ENCODE measurements at places on chromosomes 3 and 15.

DNA sequence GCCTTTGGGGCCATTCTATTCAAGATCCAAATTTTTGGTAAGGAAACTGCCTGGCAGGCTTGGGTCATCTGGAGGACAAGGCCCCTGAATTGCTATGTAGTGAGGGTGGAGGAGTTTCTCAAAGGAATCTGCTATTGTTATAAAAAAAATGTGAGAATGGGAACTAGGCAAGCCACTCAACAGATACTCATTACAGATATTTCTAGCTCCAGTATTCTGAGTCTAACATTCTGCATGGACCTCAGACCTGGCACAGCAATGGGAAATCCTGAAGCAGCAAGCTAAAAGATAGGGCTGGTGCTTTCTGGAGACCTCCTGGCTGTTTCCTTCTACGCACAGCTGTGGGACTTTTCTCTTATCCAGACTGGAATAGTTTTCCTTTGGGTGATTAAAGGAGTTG lies 430.7 kb upstream of the RBMS3 start:
- no peak for DNase-seq

DNA sequence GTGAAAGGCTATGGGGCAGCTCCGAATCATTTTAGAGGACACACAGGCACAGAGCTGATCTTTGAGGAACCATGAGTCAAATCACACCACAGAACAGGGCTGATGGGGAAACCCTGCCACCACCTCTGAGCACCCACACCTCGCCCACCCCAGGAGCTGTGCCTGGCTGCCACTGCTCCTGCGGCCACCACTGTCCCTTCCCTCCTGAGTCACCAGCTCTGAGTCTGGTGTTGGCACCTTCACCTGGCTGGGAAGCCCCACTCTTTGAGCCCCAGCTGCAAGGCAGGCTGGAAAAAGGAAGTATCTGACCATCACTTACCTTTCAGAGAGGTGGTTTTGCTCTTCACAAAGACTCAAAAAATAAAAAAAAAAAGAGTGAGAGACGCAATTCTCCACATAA lies 63.6 kb upstream of the MEF2A start:
- no peak for DNase-seq

DNA sequence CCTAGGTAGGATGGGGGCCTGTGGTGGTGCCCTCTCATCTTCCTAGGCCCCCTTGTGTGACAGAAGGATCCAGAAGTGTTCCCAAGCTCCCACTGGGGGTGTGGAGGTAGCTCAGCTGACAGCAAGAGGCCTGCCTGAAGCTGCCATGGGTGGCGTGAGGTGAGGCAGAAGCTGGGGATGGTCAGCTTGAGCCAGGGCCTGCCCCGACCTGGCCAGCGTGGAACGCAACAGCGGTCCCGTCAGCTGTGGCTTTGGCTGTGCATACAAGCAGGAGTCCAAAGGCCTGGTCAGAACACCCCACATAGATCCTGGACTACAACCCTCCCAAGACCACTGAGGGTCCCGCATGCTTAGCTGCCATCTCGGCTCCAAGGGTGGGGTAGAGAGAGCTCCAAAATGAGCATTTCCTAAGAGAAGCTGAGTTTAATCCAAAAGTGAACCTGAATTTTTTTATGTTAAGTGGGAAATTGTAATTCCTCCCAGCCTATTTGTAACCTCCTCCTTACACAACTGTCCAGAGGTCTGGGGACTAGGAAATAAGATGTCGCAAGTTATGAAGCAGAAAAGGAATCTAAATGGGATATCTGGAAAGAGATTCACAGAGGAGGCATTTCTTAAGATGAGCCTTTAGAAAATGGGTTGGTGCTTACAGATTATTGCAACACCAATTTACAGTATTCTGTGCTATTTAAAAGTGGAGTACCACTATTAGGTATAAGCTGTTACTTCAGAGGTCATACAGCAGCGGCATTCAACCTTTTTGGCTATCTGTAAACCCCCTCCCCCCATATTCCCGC lies 9.9 kb upstream of the PLA2G4D start:
- no peak for DNase-seq

GRCh38 chr3:22297436-22297835 lies 546.4 kb upstream of the ZNF385D start:
- DNase-seq, result no peak

DNA sequence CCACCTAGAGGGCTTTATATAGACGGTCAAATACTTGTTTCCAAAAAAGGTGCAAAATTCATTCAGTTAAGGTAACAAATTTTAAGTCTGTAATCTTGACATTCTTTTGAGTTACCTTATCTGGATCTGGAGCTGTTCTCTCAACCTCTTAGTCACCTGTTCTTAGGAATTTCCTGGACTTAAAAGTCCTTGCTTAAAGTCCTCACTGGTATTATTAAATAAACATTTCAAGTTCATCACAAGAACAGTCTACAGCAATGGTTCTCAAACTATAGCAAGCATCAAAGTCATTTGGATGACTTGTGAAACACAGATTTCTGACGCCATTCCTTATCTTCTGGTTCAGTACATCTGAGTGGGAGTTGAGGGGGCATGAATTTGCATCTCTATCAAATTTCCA lies 122.9 kb upstream of the GOLIM4 start:
- no peak for DNase-seq

- DNase-seq, result no peak
Observed at GRCh38 chr3:139332092-139332491, 11.7 kb upstream of the MRPS22 start.

- DNase-seq, result no peak
Observed at GRCh38 chr3:126270145-126270811, 86.9 kb downstream of the KLF15 start.

GRCh38 chr3:124263168-124263567 lies 271.2 kb upstream of the ROPN1 start:
- DNase-seq, result no peak

DNA sequence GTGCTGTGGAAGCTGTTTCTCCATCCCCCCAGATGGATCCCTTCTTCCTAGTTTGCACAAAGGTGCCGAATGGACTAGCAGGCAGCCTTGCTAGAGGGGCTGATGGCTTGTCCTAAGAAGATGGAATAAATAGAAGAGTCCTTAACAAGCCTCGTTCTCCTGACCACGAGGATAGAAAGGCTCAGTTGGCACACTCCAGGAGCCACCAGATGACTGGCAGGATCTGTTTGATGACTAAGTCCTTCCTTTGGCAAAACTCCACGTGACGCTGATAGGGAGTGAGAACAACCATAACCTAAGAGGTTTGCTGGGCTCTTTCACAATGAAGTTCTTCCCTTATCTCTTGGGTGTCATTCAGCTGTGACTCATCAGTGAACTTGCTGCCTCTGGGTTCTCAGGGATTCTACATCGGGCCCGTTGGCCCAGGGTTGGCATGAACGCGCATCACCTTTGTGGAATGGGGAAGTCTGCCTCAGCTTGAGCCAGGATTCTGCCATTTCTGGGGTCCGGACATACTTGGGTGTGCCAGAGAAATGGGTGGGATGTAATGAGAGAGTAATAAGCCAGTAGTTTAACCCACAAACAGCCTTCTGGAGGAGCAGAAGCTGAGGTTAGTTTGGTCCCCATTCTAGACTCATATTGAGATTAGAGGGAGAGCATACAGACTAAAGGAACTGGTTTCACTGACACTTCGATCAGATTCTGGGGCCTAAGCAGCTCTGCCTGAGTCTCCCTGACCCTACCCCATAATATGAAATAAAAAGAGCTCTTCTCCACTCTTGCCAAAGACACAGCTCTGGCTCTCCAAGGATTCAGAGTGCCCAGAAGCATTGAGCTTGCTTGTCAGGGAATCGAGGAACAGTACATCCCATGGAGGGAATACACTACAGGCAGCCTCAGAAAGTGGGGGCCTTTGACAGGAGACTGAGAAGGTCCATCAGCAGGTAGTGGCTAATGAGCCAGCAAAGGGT lies 2.0 kb upstream of the MELTF start:
- DNase-seq, result no peak

- DNase-seq, result no peak
Observed at GRCh38 chr15:68284616-68285258, 7.2 kb downstream of the FEM1B start.

GRCh38 chr3:37456781-37457180 lies 282.4 kb upstream of the LRRFIP2 start:
- DNase-seq, result no peak

GRCh38 chr3:13344663-13345062 lies 75.5 kb downstream of the NUP210 start:
- DNase-seq, result no peak

- no peak for DNase-seq
Observed at GRCh38 chr3:57184526-57184925, 15.3 kb downstream of the HESX1 start.

DNA sequence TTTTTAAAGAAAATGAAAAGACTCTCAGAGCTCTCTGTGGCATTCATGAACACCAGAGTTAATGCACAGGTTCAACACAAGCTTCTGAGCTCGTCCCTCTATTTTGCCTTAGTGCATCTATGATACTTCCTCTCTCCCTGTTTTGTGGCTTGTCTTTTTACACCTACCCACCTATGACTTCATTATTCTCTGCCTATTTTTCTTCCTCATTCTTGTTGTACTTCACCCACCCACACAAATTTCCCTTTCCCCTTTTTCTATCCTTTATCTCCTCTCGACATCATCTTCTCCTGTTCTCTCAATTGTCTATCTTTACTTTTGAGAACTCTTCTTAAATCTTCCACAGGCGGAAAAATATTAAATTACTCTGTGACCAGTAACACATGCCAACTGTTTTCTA lies 48.6 kb downstream of the OR5H15 start:
- no peak for DNase-seq

DNA sequence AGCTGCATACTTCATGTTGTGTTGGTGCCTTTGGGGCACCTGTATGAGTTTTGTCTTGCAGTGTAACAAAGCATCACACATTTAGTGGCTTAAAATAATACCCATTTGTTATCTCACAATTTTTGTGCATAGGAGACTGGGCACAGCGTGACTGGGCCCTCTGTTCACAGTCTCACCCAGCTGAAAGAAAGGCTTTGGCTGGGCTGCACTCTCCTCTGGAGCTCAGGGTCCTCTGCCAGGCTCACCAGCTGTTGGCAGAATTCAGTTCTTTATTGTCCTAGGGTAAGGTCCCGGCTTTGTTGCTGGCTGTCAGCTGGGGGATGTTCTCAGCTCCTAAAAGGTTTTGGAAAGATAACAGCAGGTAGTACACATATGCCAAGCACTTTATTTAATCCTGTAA lies 263.3 kb downstream of the CLSTN2 start:
- no peak for DNase-seq

DNA sequence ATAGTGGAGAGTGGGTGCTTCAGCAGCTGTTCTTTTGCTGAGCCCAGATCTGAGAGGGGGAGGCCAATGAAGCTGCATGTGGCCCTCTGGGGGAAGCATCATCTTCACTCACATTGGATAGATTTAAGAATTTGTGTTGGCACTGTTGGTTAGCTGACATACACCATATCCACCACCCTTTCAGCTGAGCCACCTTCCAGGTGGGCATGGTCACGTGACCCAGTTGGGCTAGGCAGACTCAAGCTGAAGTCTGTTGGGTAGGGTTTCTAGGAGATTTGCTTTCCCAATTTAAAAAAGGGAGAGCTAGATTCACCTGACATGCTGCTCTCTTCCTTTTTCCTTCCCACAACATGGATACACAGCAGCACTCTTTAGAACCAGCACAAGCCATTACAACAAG lies 311.0 kb downstream of the CHST2 start:
- DNase-seq, result no peak

GRCh38 chr15:80584561-80584964 lies 110.5 kb upstream of the ABHD17C start:
- no peak for DNase-seq

DNA sequence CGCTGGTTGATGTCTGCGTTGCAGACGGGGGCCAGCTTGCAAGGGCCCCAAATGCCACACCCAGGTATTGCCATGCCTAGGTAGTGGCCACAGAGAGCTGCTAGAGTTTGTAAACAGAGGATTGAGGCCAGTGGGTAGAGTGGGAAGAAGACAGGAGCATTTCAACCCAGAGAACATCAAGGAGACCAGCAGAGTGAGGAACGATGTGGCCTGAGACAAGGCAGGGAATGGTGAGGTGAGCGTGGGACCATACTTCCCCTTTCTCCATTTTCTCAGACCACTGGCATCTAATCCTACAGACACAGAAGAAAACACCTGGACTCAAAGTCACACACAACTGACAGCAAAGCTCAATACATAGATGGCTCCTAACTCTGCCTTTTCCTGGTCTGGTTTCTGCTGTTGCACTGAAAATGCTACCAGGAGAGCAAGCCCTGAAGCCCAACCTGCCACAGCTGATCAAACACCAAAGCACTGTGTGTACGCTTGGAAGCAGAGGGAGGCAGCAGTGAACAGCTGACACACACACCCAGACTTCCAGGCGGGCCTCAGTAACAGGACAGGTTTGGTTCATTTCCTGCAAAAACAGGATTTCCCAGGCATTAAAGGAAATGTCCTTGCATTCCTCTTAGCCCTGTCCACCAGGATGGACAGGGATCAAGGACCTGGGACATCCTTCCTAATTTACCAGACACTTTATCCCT lies 1.6 kb downstream of the FAM174B start:
- no peak for DNase-seq

GRCh38 chr3:172839679-172840078 lies 89.2 kb downstream of the ECT2 start:
- no peak for DNase-seq

DNA sequence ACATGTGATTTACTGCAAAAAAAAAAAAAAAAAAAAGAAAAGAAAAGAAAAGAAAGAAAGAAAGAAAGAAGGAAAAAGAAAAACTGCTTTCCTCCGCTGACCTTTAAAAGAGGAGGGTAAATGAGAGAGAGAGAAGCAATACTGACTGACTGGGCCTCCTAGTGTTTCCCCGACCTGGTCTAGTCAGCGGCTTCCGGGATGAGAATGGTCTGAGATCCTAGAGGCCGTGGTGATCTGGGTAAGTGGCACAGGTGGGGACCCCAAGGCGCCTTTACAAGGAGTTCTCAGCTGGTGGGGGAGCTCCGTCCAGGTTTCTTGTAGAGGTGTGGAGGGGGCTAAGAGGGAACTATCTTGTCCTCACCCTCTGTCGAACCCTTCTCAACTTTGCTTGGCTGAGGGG lies 223.1 kb downstream of the MEIS2 start:
- no peak for DNase-seq

DNA sequence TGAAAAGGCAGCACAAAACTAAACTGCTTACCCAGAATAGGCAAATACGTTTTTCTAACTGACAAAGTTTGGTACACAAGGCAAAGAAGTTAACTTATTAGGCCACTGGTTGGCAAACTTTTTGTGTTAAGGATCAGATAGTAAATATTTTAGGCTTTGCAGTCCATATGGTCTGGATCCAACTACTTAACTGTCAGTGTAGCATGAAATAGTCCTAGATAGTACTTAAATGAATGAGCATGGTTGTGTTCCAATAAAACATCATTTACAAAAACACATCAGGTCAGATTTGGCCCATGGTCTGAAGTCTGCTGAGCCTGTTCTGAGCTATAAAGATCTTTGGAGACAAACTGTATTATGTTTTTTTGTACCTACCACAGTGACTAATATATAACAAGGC lies 136.9 kb downstream of the PCCB start:
- no peak for DNase-seq

- no peak for DNase-seq
Observed at GRCh38 chr15:83970295-83970890, 265.2 kb upstream of the GOLGA6L4 start.

DNA sequence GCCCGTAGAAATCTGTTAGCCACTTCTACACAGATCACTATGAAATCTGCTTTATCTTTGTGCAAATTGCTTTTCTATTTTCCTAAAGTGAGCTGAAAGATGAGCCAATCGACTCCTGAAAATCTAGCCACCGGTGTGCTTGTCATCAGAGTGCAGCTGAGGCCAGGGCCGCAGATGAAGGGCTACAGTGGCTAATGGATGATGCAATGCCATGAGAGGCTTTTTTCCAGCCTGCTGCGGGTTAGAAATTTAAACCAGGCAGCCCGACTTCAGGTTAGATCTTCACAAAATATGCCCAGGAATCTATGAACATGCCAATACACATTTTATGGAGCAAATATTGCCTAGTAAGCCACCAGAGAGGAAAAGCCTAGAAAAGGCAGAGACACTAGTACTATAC lies 948.2 kb upstream of the CFAP20DC start:
- no peak for DNase-seq

All from T-helper 17 cell (primary cell).